ENCODE measurements at places on chromosomes 12 and 14.
A peak's percentile ranks its signal among the peaks of the same experiment; 100 is the strongest.

- DNase-seq: no peak
Measured at GRCh38 chr14:99514552-99515300, 33.5 kb downstream of the CCNK start.

DNA sequence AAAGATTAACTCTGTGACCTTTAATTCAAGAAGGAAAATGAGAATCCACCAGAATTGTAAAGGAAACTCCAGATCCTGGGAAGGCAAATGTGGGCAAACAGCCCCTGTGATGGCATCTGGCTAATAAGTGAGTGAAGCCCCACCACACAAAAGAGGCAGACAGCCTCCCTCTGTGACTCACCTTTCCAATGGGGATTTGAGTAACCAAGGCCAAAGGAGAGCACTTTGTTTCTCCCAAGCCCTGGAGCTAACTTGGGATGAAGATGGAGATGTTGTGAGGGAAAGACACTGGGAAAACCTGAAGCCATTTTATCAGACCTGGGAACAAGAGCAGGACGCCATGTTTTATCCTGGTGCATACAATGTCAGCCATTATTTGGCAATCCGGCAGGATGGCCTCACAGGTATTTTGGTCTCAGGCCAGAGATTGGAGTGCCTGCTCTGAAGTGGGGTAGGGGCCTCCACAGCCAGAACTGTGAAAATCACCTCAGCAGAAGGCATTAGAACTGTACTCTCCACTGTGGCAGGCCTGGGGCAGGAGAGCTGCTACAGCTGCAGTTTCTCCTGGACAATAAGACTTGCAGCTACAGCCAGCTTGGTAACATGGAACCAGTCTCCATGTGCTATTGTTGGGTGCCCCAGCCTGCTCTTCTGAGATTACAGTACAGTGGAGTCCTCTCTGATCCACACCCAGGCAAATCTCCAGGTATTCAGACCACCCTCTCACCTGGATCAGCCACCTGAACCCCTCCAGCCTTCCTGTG, 96.6 kb upstream of the PCED1B start:
- DNase-seq: no peak

DNA sequence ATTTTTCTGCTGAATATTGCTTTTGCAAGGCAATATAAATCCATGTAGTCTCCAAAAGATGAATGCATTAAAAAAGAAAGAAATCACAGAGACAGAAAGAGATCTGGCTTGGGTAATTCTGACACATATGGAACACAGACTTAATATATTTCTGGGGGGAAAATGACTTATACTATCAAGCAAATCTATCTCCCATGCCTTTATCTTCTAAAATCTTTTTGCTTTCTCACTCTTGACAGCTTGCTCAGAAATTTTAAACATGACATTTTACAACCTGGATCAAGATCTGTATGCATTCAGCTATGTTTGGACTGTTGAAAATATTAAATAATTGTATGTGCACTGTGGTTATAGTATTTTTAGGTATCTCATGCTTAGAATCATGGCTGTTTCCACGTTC, 73.0 kb downstream of the KITLG start:
- no peak for DNase-seq

GRCh38 chr12:9881988-9882387, 699 bp downstream of the KLRF2 start:
- no peak for DNase-seq

DNA sequence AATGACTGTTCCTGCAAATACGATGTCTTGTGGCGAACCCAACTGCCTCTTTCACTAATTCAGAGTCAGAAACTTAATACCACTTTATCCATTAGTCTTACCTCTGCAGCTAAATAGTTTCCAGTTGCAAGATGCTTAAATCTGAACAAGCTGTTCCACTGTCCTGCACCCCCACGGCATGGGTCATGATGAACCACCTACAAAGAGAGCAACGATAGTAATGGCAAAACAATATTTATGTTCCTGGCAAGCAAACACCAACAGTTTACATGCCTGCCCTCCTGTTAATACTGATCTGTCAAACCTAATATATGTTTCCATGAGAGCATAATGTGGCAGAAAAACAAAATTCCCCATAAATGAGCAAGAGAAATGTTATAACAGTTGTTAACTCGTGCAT, 121.9 kb downstream of the ITPR2 start:
- peak; percentile 29 for DNase-seq

DNA sequence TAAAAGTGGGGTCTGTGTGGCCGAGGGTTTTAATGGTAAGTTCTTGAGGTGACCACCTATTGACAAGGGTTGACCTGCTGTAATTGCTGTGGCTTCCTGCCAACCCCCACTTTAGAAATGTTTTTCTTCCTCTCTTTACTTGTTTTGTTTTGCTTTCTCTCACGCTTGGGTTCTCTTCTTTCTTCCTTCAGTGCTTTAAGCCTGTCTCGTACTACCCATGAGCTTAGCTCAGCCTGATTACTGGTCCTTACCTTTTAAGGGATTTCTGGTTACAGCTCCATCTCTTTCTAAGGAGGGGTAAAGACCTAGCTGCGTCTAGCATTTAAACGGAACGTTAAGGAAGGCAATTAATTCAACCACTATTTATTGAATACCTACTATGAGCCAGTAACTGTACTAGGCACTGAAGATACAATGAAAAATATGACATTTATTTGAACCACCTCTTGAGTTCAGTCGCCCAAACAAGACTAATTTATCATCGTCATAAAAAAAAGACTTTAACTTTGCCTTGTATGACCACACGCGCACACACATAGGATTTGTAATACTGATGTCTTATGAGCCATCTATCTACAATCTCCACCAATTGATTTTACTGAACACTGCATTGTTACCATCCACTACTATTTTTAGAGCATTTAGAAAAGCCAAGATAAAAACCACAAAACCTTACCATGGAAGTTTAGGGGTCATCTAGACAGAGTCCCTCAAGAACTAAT, 888 bp upstream of the PPP1R12A start:
- DNase-seq: peak; percentile 77

GRCh38 chr12:53765891-53766290, 14.1 kb upstream of the CISTR start:
- DNase-seq: no peak

GRCh38 chr14:102493096-102493495, 16.5 kb downstream of the ANKRD9 start:
- DNase-seq: no peak

GRCh38 chr14:100895411-100895810, 8.1 kb downstream of the RTL1 start:
- no peak for DNase-seq

- peak; percentile 40 for DNase-seq
Measured at GRCh38 chr12:91213-91612, 24.6 kb downstream of the IQSEC3 start.

DNA sequence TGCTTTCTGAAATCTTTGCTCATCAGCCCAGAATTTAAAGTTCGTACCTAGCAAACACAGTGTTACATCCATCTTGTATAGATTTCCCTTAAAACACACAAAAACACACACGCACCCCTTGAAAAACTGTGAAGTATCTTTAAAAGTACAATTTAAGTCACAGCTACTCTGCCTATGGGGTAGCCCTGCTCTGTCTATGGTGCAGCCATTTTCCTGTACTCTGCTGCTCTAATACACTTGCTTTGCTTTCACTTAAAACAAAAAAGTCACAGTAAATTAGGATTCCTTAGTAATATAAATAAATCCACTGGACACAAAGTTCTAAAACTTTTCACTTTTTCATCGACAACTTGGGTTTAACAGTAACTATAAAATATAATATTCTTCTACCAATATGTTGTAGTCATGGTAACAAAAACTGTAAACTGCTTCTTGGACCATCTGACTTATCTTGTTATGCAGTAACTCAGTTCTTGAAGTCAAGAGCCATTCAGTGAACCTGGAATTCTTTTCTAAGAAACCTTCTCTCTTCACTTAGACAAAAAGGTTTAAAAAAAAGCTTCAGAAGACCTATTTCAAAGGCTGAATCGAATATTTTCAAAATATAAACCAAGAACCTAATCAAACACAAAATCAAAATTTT, 63.5 kb downstream of the MED13L start:
- peak; percentile 39 for DNase-seq

DNA sequence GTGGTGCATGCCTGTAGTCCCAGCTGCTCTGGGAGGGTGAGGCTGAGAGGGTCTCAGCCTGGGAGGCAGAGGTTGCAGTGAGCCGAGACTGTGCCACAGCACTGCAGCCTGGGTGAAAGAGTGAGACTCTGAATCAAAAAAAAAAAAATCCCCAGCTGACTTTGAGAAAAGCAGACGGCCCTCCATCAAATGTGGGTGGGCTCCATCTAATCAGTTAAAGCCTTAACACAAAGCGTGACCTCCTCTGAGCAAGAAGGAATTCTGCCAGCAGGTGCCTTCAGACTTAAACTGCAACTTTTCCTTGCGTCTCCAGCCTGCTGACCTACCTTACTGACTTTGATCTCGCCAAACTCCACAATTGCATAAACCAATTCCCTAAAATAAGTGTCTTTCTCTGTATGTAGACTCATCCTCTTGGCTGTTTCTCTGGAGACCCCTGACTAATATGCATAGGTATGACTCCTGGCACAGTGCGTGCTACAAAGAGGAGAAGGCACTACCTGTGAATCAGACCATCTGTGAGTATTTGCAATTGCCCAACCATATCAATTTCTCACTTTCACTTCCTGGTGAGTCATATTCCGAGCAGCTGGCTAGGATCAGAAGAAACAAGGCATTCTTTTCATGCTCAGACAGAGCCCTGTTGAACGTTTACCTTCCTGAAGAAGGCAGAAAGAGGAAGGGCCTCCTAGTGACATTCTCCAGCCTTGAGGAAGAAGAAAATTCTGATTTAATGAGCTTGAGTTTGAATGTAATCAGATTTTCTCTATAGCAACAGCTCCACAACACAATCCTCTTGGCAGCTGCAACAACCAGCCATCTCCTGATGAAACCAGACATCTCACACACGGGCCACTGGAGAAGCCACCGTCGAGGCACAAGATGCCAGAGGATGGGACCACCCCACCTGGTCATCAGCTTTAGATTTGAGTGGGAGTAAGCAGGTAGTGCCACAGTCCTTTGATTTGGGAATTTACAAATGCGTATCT, 54.3 kb downstream of the CLMN start:
- peak; percentile 93 for DNase-seq

- DNase-seq: no peak
Measured at GRCh38 chr14:90388982-90389381, 7.8 kb upstream of the CALM1 start.

DNA sequence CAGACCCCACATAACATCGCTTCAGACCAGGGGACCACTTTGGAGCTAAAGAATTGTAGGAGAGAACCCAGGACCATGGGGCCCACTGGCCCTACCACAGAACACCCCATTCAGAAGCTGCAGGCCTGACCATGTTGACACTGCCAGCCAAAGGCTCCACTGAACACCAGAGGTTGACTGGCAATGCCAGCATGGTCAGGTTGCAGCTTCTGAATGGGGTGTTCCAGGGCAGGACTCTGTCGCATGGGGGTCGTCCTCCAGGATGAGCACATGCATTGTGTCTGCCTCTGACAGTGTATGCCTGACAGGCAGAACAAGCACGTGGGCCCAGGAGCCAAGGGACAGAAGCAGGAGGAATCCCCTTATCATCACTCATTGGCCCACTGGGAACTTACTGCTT, 34.1 kb downstream of the DIO3 start:
- DNase-seq: no peak

- DNase-seq: no peak
Measured at GRCh38 chr12:74985986-74986319, 223.7 kb downstream of the KCNC2 start.

DNA sequence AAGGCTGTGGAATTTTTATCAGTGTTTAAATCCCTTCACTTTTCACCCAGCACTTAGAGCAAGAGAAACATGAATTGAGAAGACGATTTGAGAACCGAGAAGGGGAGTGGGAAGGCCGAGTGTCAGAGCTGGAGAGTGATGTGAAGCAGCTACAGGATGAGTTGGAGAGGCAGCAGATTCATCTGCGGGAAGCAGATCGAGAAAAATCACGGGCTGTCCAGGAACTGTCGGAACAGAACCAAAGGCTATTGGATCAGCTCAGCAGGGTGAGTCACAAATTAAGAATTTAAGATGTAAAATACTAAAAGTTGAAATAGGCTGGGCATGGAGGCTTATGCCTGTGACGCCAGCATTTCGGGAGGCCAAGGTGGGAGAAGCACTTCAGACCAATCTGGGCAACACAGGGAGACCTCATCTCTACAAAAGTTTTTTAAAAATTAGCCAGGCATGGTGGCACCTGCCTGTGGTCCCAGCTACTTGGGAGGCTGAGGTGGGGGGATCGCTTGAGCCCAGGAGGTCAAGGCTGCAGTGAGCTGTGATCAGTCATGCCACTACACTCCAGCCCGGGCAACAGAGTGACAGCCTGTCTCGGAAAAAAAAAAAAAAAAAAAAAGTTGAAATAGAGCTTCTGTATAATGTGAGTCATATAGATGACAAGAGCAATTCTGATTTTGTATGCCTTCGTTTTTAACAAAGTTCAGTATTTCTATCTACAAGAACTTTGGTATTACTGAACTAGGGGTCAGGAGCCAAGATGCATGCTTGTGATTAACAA, 9.6 kb downstream of the BICDL1 start:
- DNase-seq: no peak

- DNase-seq: no peak
Measured at GRCh38 chr12:11749943-11750690, 100.6 kb downstream of the ETV6 start.

- peak; percentile 68 for DNase-seq
Measured at GRCh38 chr12:117857632-117858612, 110.9 kb downstream of the KSR2 start.
